Inflammatory macrophage (primary cell): ENCODE measurements at places on chromosomes 1 and 21.

GRCh38 chr1:151336556-151336955 is 9.3 kb upstream of the PI4KB start:
- DNase-seq, result peak; percentile 75

DNA sequence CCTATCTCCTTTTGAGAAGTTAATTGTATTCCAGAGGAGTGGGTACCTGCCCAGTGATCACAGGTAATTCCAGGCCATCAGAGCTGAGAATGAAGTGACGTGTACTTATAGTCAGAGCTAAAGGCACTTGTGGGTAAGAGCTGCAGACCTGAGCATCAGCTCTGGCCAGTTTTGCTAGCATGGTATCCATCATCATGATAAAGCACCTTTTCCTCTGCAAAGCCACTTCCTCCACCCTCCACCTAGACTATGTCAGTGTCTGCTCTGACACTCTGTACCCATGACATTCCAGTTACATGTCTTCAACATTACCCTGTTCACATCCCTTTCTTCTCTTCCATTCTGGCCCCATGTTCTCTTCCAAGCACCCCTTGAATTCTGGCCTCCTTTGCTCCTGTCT is 157.3 kb downstream of the GRIK3 start:
- no peak for DNase-seq

- no peak for DNase-seq
Measured at GRCh38 chr1:40001456-40001855, 39.1 kb upstream of the CAP1 start.

DNA sequence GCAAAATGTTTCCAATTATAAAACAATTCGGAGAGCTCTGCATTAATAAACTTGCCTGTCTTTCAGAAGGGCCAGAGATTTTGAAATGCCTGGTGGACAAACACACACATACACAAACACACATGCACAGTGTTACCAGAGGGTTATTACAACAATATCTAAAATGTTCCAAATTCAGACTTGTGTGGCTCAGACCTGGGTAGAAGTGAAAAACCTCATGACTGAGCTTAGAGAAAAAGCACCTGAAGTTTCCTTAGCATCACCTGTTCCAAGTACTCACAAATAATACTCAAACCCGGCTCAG is 247.9 kb downstream of the FOXD2 start:
- DNase-seq, result no peak

GRCh38 chr1:6858596-6858995 is 73.3 kb downstream of the CAMTA1 start:
- DNase-seq, result no peak

DNA sequence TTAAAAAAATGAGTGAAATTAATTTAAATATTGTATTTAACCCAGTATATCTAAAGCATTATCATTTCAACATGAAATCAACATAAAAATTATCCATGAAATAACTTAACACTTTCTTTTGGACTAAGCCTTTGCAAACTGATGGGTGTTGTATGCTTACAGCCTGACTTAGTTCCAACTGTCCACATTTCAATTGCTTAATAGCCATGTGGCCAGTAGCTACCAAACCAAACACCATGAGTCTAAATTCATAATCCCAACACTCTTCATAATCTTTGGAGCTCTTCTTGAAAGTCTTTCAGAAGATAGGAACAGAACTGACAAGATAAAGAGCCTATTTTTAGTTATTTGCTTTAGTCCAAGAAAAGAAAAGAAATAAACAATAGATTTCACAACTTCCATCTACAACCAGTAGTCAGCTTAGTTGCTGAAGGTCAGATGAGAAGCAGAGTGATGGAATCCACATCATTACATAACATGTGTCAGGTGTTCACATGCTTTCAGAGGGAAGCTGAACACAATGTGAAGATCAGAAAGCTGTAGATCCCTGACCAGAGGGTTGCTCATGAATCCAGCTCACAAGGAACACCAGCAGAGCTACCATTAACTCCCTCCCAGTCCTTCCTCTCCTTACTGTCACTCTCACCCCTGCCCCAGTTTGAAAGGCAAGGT is 144.0 kb upstream of the ZNF648 start:
- DNase-seq, result peak; percentile 73

DNA sequence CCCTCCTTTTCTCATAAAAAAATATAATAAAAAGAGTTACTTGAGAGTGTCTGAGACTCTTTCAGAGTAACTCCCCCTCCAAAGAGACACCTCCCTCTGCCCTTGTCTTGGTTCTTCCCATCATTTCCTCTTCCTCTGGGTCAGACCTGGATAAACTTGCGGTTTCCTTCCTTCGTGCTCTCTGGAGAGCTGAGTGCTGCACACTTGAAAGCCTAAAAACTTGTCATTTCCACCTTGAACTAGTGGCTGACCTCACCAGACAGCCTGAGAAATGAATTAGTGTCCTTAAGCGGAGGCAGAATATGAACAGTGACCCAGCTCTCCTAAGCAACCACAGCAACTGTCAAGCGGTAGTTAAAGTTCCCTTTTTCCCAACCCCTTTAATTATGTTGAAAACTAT is 88.4 kb upstream of the PROX1 start:
- DNase-seq, result no peak

GRCh38 chr1:233459968-233460367 is 132.4 kb downstream of the MAP3K21 start:
- DNase-seq, result no peak

- no peak for DNase-seq
Measured at GRCh38 chr1:210908257-210908656, 225.7 kb downstream of the KCNH1 start.

- DNase-seq, result no peak
Measured at GRCh38 chr1:108357802-108358201, 92.3 kb upstream of the NBPF6 start.

GRCh38 chr1:114723915-114724314 is 7.3 kb upstream of the NRAS start:
- no peak for DNase-seq

DNA sequence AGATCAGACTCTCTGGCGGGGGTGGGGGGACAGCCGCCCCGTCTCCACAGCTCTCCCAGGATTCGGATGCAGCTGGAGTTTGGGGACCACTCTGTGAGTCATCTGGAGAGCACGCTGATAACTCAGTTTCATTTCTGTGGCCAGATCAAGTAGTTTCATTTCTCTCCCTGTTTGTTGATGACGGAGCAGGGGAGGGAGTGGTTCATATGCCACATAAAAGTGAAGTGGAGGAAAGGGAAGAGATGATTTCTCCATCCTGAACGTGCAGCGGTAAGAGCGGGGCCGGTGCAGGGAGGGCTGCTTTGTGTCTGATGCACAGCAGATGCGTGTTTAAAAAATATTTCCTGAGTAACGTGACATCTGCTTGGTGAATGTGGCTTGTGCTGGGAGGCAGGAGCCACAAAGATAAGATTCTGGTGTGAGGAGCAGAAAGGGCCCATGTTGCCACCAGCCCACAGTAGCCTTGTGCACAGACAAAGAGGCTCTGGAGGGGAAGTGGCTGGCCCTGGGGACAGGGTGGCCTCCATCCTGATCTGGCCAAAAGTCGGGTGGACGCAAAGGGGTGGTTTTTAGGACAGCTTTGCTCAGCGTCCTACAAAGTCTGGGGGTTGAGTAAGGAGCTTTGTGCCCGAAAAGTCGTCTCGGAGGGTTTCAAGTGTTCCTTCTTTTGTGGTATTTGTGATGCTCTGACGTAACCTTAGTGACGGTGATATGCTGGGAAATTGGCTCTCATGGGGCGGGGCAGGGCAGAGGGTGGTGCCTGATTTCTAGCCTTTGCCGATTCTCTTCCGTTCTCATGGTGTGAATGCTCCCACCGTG is at the start of gene MX2:
TSS of gene MX2 (plus strand) at position 242 of the 819 bp plus-strand sequence. CDS start 14,880 bp downstream, outside the sequence.
- DNase-seq, result peak; percentile 84

DNA sequence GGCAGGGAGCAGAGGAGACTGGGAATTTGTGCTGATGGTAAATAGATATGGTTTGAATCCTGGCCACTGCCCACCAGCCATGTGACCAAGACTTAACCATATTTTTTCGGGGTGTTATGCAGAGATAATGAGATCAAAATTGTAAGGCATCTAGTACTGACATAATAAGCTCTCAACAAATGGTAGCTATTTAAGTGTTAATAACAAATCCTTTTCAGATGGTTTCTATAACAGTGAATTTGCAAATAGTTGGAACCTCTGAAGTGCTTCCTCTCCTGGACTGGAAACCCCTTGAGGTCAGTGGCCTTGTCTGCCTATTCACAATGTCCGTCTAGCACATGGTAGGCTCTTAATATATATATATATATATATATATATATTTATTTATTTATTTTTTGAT is 64.7 kb downstream of the MDM4 start:
- DNase-seq, result no peak

- DNase-seq, result no peak
Measured at GRCh38 chr1:225371366-225372010, 56.4 kb downstream of the LBR start.

- no peak for DNase-seq
Measured at GRCh38 chr1:6969106-6969505, 183.9 kb downstream of the CAMTA1 start.

- DNase-seq, result peak; percentile 26
Measured at GRCh38 chr1:33327587-33328325, 6.9 kb upstream of the A3GALT2 start.

DNA sequence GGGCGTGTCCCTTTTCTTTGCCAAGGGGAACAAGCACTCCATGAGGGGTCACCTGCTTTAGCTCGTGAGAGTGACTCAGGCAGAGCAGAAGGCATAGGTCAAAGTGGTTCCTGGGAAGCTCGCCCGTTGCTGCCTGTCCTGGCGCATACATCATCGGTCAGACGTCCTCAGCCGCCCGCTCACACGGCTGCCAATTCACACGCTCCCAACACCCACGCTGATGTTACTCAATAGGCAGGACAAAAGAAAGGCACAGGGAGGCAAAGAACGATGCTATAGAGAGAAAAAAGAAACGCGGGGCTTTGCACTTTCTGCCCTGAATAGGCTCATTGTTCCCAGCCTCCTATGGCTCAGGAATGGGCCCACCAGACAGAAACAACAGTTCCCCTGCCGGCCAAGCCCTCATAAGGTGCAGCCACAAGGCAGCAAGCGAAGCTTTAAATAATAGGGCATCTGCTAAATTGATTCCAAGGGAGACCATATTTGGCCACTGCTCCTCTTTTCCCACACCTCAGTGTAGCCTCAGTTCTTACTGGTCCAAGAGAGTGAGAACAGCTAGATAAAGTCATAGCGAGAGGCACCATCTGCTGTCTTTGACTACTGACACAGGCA is 38.7 kb downstream of the VTCN1 start:
- DNase-seq, result no peak

GRCh38 chr1:2594001-2594640 is 7.5 kb downstream of the PRXL2B start:
- DNase-seq, result no peak

GRCh38 chr1:31376375-31377134 is 3.7 kb upstream of the FABP3 start:
- no peak for DNase-seq

DNA sequence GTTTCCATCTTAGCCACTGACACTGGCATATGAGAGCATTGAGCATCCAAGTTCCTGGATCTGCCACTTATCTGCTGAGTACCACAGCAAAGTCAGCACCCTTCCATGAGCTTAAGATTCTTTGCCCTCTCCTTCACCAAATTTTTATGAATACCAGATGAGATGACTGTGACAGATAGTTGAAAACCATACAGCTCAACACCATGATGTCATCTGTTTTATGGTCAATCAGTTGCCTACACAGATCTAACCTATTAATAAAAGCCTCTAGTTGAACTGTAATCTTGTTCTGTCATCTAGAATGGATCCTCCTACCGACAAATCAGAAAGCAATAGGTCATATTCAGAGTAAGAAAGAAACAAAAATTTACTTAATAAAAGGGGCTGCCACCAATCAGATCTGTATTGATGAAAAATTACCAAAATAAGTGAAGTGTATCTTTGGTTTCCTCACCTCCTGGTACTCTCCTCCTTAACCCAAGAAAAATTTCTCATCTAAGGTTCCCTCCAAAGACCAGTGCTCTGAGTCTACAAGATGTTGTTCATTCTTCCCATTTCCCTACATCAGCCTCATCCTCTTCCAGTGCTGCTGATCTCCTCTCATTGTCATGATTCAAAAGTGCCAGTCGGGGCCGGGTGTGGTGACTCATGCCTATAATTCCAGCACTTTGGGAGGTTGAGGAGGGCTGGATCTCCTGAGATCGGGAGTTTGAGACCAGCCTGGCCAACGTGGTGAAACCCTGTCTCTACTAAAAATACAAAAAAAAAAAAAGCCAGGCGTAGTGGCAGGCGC is 138.8 kb upstream of the CTTNBP2NL start:
- DNase-seq, result no peak

- no peak for DNase-seq
Measured at GRCh38 chr1:17904290-17904689, 149.2 kb downstream of the ACTL8 start.

GRCh38 chr1:24349891-24350290 is 30.7 kb downstream of the GRHL3 start:
- no peak for DNase-seq

GRCh38 chr1:153537376-153537730 is 1.6 kb upstream of the S100A6 start:
- DNase-seq, result no peak

DNA sequence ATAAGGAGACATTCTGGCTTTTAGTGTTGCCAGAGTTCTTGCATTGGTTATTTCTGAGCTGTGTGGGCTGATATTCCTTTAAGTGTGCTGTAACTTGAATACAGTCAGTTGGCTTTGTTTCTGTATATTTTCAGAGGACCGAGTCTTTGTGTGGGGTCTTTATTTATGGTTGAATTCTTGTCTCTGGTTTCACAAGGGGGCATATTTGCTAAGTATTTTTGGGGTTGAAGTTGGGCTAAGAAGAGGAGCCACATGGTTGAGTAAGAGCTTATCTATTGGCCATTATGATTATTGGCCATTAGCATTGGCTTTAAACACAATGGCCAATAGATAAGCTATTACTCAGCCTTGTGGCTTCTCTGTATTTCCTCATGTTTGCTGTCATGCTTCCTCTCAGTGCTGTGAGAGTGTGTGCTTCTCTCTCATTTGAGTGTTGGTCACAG is 26.3 kb upstream of the PTGFR start:
- no peak for DNase-seq

GRCh38 chr1:30111431-30111830 is 612.0 kb downstream of the MATN1 start:
- peak; percentile 32 for DNase-seq

DNA sequence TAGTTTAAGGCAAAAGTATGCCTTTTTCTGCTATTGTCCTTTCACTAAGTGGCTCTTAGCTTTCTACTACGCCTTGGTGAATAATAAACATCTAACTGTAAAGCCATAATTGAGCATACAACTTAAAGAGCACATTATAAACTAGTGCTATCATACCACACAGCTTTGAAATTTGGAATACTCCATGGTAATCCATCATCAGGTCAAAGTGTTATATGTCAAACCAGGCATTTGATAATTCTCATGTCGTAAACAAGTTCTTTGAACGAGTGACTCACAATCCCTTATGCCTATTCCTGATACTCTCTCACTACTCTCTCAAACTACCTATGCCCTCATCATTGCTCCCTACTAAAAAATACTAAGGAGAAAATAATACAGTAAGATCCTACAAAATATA is 60.3 kb upstream of the FMN2 start:
- DNase-seq, result no peak

GRCh38 chr21:33848249-33848953 is 67.2 kb downstream of the ATP5PO start:
- DNase-seq, result no peak

- DNase-seq, result no peak
Measured at GRCh38 chr1:206899717-206900116, 2.5 kb downstream of the IL24 start.
